ENCODE measurements at places on chromosomes 4 and X. TPM values are rescaled to one million over a fixed set of nuclear protein-coding genes. Genes with fewer than 3 reads are reported as not detected.

GRCh38 chrX:49710744-49711319 lies 15.0 kb upstream of the PAGE1 start:
- no peak for DNase-seq

DNA sequence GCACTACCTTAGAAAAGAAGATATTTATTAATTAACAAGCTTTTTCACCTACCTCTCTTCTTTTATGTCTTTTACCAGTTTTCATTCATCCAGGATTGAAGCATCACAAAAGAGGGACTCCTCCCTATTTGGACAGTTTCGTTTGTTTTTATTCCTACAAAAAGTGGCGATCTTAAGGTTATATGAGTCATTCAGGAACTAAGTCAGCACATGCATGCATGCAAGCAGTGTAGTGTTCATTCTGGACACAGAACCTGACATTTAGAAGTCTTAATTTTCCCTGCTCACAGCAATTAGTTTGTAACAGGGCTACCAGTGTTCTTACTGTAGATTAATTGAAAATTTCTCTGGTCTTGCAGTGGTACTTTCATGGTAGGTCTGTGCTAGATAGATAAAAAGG lies 47.9 kb upstream of the QRFPR start:
- DNase-seq = no peak

DNA sequence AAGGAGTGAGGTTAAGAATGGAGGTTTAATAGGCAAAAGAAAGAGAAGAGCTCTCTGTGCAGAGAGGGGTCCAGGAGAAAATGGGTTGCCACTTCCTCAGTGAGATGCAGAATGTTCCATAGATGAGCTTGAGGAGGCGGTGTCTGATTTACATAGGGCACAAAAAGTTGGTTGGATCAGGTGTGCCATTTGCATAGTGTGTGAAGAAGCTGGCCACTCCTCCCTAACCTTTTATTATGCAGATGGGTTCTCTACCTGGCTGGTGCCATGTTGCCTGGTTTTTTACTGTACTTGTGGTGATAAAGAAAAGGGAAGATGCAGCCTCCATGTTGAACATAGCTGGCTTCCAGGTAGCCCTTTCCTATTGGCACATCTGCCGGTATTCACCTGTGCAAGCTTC lies 27.3 kb downstream of the SUPT20HL1 start:
- DNase-seq = no peak

DNA sequence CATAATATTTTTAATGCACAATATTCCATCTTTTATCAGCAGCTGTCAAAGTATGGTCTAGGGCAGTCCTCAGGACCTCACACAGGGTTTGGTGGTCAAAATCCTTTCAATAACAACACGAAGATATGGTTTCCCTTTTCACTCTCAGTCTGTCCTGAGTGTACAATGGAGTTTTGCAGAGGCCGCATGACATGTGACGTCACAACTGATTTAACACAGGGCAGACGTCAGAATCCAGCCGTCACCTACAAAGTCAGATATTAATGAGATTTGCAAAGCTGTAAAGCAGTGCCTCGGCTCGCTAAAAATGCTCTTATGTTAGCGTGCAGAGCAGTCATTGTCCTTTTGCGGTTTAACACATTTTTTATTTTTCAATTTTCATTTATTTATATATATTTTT lies 12.5 kb downstream of the ABLIM2 start:
- DNase-seq = no peak

DNA sequence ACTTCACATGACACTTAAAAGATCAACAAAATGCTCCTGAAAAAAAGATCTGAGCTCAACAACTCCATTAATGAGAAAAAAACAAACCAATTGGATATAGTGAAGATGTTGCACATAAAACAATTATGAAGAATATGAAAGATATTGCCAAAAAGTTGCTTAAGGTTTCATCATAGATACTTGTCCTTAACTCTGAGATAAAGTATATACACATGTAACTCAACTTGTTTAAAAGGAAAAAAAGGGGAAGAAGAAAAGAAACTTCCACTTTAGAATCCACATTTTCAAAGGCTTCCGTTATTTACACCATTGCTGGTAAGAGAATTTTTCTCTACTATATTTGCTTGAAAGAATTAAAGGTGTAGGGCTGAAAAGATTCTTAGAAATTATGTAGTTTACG lies 2.7 kb downstream of the AFAP1 start:
- DNase-seq = no peak

- no peak for DNase-seq
Observed at GRCh38 chrX:3024176-3024575, 17.1 kb upstream of the ARSF start.

BRS3 gene
- total RNA-seq = 0.10 TPM

PHKA1 gene
- total RNA-seq = 10.9 TPM

GLOD5 gene
- total RNA-seq = not detected

XG gene
- 0.55 TPM for total RNA-seq

DCAF4L1 gene
- total RNA-seq = 0.12 TPM

GAGE12J gene
- total RNA-seq = not detected

Measured in type B pancreatic cell (in vitro differentiated cells).